Cerebellum (tissue), 4 donors: ENCODE measurements at places on chromosomes 5 and 9. TPM values are rescaled to one million over a fixed set of nuclear protein-coding genes. Genes with fewer than 3 reads are reported as not detected.

The GARIN3 gene
- not detected for total RNA-seq

The CYSTM1 gene
- total RNA-seq = 4.4 TPM

The DNM1 gene
- total RNA-seq = 120 TPM

The PPP2R2B gene
- total RNA-seq = 64.4 TPM

The DIPK1B gene
- 24.1 TPM for total RNA-seq

The IL7R gene
- 0.27 TPM for total RNA-seq

The CBY3 gene
- total RNA-seq = 0.64 TPM

The SPINK13 gene
- not detected for total RNA-seq

The FOXD4L4 gene
- 0.45 TPM for total RNA-seq

The OLFML2A gene
- 5.4 TPM for total RNA-seq

The CAVIN4 gene
- total RNA-seq = 11.3 TPM

The SEMA4D gene
- total RNA-seq = 18.4 TPM

The BRINP1 gene
- 35.4 TPM for total RNA-seq

The VLDLR gene
- 46.4 TPM for total RNA-seq

The DHFR gene
- 35.6 TPM for total RNA-seq

The GGTA1 gene
- 1.5 TPM for total RNA-seq

The SH3TC2 gene
- total RNA-seq = 2.6 TPM

The TAF11L12 gene
- total RNA-seq = not detected

The QRFP gene
- not detected for total RNA-seq

The LHFPL2 gene
- 34.2 TPM for total RNA-seq

The PCDHGA7 gene
- total RNA-seq = 20.0 TPM

The TRMT10B gene
- total RNA-seq = 5.1 TPM

The RACK1 gene
- 2,116 TPM for total RNA-seq

The DND1 gene
- 0.73 TPM for total RNA-seq

The IFNA10 gene
- total RNA-seq = not detected

The KCNIP1 gene
- total RNA-seq = 23.3 TPM

The GFI1B gene
- 0.09 TPM for total RNA-seq

The PLAC8L1 gene
- total RNA-seq = not detected

The GPR151 gene
- total RNA-seq = 0.18 TPM

The COL27A1 gene
- 15.5 TPM for total RNA-seq

The MEGF9 gene
- total RNA-seq = 46.2 TPM

The SLC25A2 gene
- total RNA-seq = 0.36 TPM

The HK3 gene
- total RNA-seq = 0.82 TPM

The IL9 gene
- not detected for total RNA-seq

The PRRT1B gene
- not detected for total RNA-seq

The ANKRD33B gene
- 6.9 TPM for total RNA-seq

The PCDHGB6 gene
- 21.7 TPM for total RNA-seq

The ARHGAP26 gene
- 35.5 TPM for total RNA-seq

The NMUR2 gene
- total RNA-seq = not detected

The DMRTA1 gene
- total RNA-seq = 0.91 TPM

The SPATA31D4 gene
- total RNA-seq = not detected

The FGF1 gene
- 6.8 TPM for total RNA-seq

The TOMM5 gene
- 75.9 TPM for total RNA-seq

The ZNF879 gene
- 13.7 TPM for total RNA-seq

The PPP3R2 gene
- total RNA-seq = 0.45 TPM

The RNF208 gene
- 0.73 TPM for total RNA-seq

The PHF24 gene
- total RNA-seq = 12.0 TPM

The LSM11 gene
- 61.5 TPM for total RNA-seq

The ADAMTSL1 gene
- 17.5 TPM for total RNA-seq

The FAM221B gene
- not detected for total RNA-seq

The PNPLA7 gene
- total RNA-seq = 1.5 TPM

The HSPB3 gene
- not detected for total RNA-seq

The LEAP2 gene
- 2.1 TPM for total RNA-seq

The PDZD2 gene
- 28.5 TPM for total RNA-seq

The MCCC2 gene
- 25.0 TPM for total RNA-seq

The SPAAR gene
- 1.1 TPM for total RNA-seq
